Left ventricle myocardium inferior (tissue), 1 donor: ENCODE measurements at places on chromosomes 6 and 20. TPM values are rescaled to one million over a fixed set of nuclear protein-coding genes. Genes with fewer than 3 reads are reported as not detected.

- no peak for DNase-seq
Observed at GRCh38 chr6:9851541-9852380, 563.1 kb downstream of the TFAP2A start.

Gene TMEM244
- not detected for total RNA-seq

DNA sequence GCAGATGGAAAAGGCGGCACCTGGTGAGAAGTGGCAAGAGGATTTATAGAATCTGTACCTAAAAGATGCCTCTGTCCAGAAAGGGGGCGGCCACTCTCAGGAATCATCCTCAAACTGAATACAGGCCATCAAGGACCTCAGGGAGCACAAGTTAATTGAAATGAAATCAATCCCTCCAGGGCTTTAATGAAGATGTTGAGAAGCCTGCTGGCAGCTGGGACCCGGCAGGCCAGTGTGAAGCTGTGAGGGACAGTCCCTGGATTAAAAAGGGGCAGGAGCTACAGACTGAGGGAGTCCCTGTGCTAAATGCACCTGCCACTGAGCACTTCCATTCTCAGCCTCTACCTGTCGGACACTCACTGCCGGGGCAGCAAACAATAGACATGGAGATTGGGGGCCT lies 107.7 kb upstream of the GGTLC1 start:
- DNase-seq = no peak

Gene DOK5
- 14.3 TPM for total RNA-seq

- no peak for DNase-seq
Observed at GRCh38 chr6:5191722-5192121, 69.0 kb downstream of the LYRM4 start.

GRCh38 chr20:52643034-52643433 lies 329.1 kb upstream of the TSHZ2 start:
- DNase-seq = no peak

- no peak for DNase-seq
Observed at GRCh38 chr20:20362774-20363433, 5.0 kb upstream of the INSM1 start.

Gene CDK19
- total RNA-seq = 9.1 TPM

- no peak for DNase-seq
Observed at GRCh38 chr6:4907602-4908001, 96.2 kb downstream of the RPP40 start.

Gene SAMD5
- total RNA-seq = 0.33 TPM

DNA sequence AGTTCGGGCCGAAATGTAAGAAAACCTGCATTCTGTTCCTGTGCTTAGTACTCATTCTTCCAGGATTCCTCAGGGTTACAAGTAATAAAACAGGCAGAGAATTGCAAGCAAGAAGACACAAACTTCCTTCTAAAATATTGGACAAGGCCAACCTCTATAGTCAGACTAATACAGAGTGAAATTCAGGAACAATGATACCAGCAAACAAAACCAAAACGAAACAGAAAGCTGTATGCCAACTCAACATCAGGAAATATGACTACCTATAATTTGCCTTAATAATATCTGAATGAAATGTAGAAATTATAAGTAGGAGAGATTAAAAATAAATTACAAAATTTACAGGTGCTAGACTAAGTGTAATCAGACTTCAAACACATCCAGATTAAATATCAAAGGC lies 238.8 kb downstream of the HIVEP2 start:
- DNase-seq = no peak

GRCh38 chr6:107314531-107314939 lies 144.8 kb downstream of the PDSS2 start:
- no peak for DNase-seq

Gene KHDRBS2
- total RNA-seq = not detected

GRCh38 chr6:130811932-130812331 lies 15.3 kb upstream of the SMLR1 start:
- no peak for DNase-seq

GRCh38 chr6:149075616-149076354 lies 241.7 kb upstream of the TAB2 start:
- DNase-seq = no peak
